ENCODE measurements at places on chromosomes 3 and 15. TPM values are rescaled to one million over a fixed set of nuclear protein-coding genes. Genes with fewer than 3 reads are reported as not detected.

Gene GOLGA6B
- total RNA-seq = not detected

GRCh38 chr3:72169561-72170472 is 384.9 kb upstream of the PROK2 start:
- no peaks in the 10 kb centered on the region for H3K27me3 ChIP-seq
- H3K36me3 ChIP-seq = no peaks in the 10 kb centered on the region
- DNase-seq = no peak
- H3K4me3 ChIP-seq = no peak overlapping the region
- no peak overlapping the region for H3K27ac ChIP-seq
- H3K4me1 ChIP-seq = peaks cover 10% of the 10 kb centered on the region

Gene FANCD2OS
- total RNA-seq = not detected

Gene TRH
- not detected for total RNA-seq

DNA sequence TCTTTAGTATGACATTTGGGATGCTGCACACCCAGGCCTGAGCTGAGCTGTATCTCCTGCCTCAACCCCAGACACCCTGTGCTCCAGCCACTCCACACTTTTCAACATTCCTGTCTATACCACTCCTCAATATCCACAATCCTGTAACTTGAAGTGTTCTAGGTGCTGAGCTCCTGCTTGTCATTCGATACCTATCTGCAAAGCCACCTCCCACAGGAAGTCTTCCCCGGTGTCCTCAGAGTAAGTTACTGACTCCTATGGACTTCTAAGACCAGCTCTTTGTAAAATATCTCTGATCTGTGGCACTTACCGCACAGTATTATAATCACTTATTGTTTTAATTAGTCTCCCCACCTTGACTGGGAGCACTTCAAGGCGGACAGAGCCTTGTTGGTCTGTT is 1.2 kb upstream of the CAV3 start:
- no peaks in the 10 kb centered on the region for H3K4me1 ChIP-seq
- no peak for DNase-seq
- no peaks in the 10 kb centered on the region for H3K27me3 ChIP-seq

GRCh38 chr3:152621006-152621868 is 213.7 kb upstream of the P2RY1 start:
- H3K36me3 ChIP-seq = no peaks in the 10 kb centered on the region
- no peaks in the 10 kb centered on the region for H3K4me1 ChIP-seq
- no peak overlapping the region for H3K27ac ChIP-seq
- no peaks in the 10 kb centered on the region for H3K27me3 ChIP-seq
- H3K4me3 ChIP-seq = no peak overlapping the region
- no peak for DNase-seq

DNA sequence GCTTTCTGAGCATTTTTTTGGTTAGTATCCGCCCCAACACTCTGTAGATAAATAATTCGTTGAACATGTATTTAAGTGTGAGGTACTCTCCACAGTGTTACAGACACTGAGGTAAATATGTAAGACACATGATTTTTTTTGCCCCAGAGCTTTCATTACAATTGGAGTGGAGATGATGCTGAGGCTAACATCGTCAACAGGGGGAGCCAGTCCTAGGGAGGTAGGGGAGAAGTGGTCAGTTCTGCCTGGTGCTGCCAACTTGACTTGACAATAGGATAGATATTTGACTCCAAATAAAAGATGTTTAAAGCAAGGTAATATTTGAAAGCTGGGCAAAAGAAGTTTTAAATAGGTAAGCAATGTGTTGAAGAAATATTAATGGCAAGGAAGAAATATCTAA is 295.7 kb downstream of the UNC13C start:
- H3K4me3 ChIP-seq = no peak overlapping the region
- H3K36me3 ChIP-seq = no peaks in the 10 kb centered on the region
- H3K27me3 ChIP-seq = no peaks in the 10 kb centered on the region
- H3K4me1 ChIP-seq = no peaks in the 10 kb centered on the region
- DNase-seq = no peak
